Stimulated activated CD8-positive, alpha-beta memory T cell treated with anti-CD3 and anti-CD28 coated beads, Interleukin-7, amount 100 ng/mL, for 4 hours (primary cell): ENCODE measurements at places on chromosomes 7 and 10.

DNA sequence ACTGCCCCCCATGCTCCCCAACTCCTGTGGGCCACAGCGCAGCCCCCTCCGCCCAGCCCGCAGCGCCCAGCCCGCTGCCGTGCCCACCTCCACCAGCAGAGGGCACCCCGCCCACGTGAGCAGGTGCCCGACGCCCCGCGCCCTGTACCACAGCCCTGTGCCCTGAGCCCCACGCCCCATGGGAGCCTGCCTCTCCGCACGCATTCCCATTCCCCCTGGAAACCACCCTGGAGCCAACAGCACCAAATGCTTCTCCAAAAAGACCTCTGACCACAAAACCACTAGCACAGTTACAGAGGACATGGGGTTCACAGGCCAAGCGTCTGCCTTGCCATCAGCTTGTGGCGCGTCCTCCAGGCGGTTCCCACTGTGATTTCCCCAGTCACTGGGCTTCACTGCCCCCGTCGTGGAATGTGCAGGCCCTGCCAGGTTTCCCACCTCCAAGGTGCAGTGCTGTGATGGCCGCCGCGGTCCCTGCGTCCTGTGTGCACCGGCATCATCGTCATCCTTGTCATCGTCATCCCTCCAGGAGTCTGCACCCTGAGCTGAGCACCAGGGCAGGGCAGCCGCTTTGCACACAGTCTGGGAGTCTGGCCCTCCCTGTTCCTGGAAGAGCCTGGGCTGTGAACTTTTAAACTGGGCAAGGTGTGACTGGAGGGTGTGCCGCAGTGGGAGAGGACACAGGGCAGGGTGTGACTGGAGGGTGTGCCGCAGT lies 61.7 kb downstream of the PWWP2B start:
- DNase-seq: no peak

- no peak for DNase-seq
Measured at GRCh38 chr7:26853788-26854393, 10.5 kb downstream of the SKAP2 start.

DNA sequence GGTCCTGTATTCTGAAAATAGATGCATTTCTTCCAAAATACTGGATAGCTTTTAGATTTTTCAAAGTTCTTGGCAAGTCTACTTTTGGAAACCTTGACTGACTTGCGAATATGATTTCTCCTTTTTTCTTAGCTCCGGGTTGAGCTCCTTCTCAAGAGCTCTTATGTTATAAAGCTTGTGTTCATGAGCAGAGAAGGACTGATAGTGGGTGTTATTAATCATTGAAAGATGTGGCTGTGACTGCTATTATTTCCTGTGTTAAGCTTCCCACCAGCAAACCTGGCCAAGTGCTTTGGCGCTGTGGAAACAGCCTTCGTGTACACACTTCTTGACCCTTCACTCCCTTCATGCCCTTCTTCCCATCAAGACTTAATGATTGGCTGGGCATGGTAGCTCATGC lies 98.2 kb downstream of the KIAA1217 start:
- DNase-seq: no peak

- no peak for DNase-seq
Measured at GRCh38 chr10:93062514-93063143, 2.0 kb downstream of the CYP26C1 start.

GRCh38 chr7:25320791-25321190 lies 92.5 kb upstream of the NPVF start:
- no peak for DNase-seq
